ENCODE measurements at places on chromosomes 7 and 10. TPM values are rescaled to one million over a fixed set of nuclear protein-coding genes. Genes with fewer than 3 reads are reported as not detected.

The TFR2 gene
- not detected for total RNA-seq

The SGPL1 gene
- 81.5 TPM for total RNA-seq

The NRP1 gene
- total RNA-seq: 117 TPM

The PGAM1 gene
- 235 TPM for total RNA-seq

The SPDYE6 gene
- not detected for total RNA-seq

The PAOX gene
- 1.8 TPM for total RNA-seq

The SPDYE8 gene
- not detected for total RNA-seq

The SPACDR gene
- 0.49 TPM for total RNA-seq

The MNX1 gene
- 0.47 TPM for total RNA-seq

The ICA1 gene
- 26.3 TPM for total RNA-seq

The VPS37D gene
- total RNA-seq: 1.3 TPM

The LBX1 gene
- not detected for total RNA-seq

The AASS gene
- total RNA-seq: 18.4 TPM

The CHRM2 gene
- total RNA-seq: not detected

The GPR26 gene
- not detected for total RNA-seq

The LRRD1 gene
- total RNA-seq: not detected

The LRRC18 gene
- not detected for total RNA-seq

Measured in MCF 10A (cell line).